ENCODE measurements at places on chromosomes 4 and X.

- DNase-seq = no peak
These were observed 60.2 kb upstream of the PNPLA4 start for GRCh38 chrX:7987160-7988012.

- no peak for DNase-seq
These were observed 53.0 kb upstream of the KLF3 start for GRCh38 chr4:38610966-38611431.

- DNase-seq = no peak
These were observed 51.0 kb downstream of the AGA start for GRCh38 chr4:177391287-177391686.

- DNase-seq = peak; percentile 15
These were observed 428.8 kb downstream of the IL15 start for GRCh38 chr4:142065086-142065647.

DNA sequence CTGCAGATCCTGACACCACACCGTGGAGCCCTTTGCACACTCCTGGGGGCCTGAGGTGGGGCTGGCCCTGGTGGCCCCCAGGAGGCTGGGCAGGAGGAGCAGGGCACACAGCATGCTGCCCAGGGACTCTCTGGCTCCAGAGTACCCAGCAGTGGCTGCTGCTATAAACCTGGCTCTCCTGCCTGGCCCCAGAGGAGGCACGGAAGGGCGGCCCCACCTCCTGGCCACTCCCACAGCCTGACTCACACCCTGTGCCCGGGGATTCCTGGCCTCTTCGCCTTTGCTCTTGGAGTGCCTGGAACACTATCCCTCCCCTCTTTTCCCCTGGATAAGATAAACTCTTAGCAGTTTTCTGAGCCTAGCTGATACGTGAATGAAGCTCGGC lies at the start of gene PSAPL1:
PSAPL1 (minus strand) TSS at position 165 of the 385 bp plus-strand sequence; CDS start at position 114, 51 bp downstream.
- DNase-seq = peak; percentile 12

- DNase-seq = peak; percentile 83
These were observed 5.3 kb upstream of the OTC start for GRCh38 chrX:38347136-38347535.

- DNase-seq = no peak
These were observed 1153.0 kb upstream of the INTU start for GRCh38 chr4:126479709-126480108.

GRCh38 chr4:185624259-185624589 lies 88.9 kb upstream of the PDLIM3 start:
- no peak for DNase-seq

GRCh38 chr4:96164814-96165351 lies 325.0 kb downstream of the PDHA2 start:
- DNase-seq = peak; percentile 61

DNA sequence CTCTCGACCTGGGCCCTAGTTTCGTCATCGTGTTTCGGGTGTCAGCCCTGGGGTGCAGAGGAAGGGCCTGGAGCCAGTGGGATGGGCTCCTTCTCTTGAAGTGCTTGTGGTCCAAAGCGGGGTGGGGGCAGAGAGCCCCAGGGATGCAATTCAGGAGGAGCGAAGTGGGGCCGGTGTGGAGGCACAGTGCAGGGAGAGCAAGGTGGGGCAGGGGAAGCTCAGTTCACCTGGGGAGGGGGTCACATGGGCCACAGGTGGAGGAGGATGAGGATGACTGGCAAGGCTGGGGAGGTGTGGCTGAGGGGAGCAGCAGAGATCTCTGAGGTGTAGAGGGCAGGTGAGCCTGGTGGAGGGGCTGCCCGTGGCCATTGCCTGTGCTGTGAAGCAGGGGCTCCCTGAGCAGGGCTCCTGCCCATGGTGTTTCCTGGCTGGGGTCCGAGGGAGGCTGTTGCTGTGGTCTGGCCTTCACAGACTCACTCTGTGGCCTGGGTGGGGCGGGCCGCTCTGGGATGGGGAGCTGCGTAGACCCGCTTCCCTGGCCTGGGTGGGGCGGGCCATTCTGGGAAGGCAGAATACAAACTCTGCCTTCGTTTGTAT lies 6.9 kb downstream of the SORCS2 start:
- no peak for DNase-seq

GRCh38 chrX:16678689-16679088 lies 28.7 kb downstream of the S100G start:
- DNase-seq = no peak

- no peak for DNase-seq
These were observed 51.5 kb upstream of the PRPS1 start for GRCh38 chrX:107576841-107577240.

- no peak for DNase-seq
These were observed 4.9 kb downstream of the DCAF16 start for GRCh38 chr4:17805580-17806155.

- DNase-seq = no peak
These were observed 8.2 kb downstream of the PARM1 start for GRCh38 chr4:74941123-74941522.

- peak; percentile 68 for DNase-seq
These were observed 103.8 kb downstream of the TBC1D19 start for GRCh38 chr4:26687728-26688127.

DNA sequence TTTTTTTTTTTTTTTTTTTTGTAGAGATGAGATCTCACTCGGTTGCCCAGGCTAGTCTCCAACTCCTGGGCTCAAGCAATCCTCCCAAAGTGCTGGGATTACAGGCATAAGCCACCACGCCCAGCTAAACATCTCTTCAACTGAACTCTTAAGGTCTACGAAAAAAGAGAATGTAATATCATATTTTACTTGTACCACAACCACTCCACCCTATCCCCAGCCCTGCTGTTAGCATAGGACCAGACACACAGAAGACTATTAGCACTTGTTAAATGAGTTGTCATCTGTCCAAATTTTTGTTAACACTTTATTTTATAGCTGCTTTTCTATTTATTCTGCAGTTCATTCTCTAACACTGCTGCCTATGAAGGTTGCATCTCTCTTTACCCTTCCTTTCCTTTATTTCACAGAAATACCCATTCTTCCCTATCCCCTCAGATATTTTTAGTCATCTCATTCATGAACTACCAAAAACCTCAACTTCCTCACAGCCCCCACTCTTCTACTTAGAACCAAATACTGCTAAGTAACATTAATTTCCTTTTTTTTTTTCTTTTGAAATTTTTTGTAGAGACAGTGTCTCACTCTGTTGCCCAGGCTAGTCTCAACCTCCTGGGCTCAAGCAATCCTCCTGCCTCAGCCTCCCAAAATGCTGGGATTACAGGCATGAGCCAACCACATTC lies 10.1 kb downstream of the SNX12 start:
- no peak for DNase-seq

DNA sequence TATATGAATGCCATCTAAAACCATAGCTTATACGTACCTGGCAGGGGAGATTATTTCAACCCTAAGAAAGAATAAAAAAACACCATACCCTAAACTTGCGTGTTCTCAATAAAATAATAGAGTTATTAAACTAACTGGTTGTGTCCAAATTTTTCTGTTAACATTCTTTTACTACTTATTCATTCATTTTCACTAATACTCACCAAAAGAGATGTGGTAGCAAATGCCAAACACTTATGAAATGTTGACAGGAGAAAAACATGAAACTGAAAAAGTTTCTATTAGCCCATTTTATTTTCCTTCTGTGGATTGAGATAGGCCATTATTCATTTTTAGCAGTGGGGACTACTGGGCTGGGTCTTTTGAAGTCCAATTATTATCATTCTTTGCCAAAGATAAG lies 102.0 kb downstream of the TSPAN5 start:
- no peak for DNase-seq

DNA sequence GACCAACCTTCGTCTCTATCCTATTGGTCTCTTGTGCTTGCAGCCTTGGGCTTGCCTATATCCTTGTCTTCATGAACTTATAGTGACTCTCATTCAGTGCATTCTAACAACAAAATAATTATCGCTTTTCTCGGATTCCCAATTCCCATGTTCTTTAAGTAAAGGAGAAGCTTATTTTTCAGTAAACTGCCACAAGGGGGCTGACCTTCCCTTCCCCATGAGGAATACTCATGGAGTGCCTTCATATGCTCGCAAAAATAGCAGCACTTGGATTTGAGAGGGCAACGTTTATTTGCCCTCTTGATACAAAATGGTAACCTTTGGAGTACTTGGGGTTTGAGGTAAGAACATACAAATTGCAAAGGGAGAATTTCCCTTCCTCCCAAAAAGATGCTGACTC lies 183.2 kb upstream of the TENT5D start:
- DNase-seq = no peak

GRCh38 chr4:11446155-11446811 lies 17.6 kb upstream of the HS3ST1 start:
- no peak for DNase-seq

GRCh38 chr4:100977746-100978397 lies 369.5 kb downstream of the PPP3CA start:
- DNase-seq = peak; percentile 31

DNA sequence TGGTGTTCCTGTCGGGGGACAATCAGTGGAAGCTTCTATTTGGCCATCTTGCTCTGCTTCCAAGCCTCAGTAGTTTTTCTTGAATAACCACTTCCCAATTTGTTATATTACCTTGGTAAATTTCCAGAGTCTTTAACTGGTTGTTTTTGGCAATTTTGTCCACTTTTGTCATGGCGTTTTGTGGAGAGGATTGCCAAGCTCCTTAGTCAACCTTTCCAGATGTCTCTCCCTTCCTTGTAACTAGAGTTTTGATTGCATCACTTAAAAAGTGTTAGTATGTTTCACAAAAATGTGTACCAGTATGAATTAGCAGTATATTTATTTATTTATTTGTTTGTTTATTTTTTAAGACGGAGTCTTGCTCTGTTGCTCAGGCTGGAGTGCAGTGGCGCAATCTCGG lies 15.8 kb upstream of the UXT start:
- peak; percentile 65 for DNase-seq

- DNase-seq = peak; percentile 75
These were observed 170.7 kb upstream of the ZCCHC13 start for GRCh38 chrX:74133156-74133796.

GRCh38 chr4:28014469-28014868 lies 1153.8 kb downstream of the STIM2 start:
- no peak for DNase-seq

- DNase-seq = no peak
These were observed 88.6 kb upstream of the CBLL2 start for GRCh38 chrX:22184096-22184495.

DNA sequence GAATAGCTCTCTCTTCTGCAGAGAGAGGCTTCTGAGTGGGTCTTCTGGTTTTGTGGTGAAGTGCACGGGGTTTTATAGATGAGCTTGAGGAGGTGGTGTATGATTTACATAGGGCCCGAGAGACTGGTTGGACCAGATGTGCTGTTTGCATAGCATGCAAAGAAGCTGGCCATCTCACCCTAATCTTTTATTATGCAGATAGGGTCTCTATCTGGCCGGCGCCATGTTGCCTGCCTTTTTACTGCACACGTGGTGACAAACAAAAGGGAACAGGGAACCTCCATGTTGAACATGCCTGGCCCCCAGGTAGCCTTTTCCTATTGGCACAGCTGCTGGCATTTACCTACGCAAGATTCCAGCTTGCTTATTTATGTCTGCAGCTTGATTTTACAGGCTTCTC lies 473.3 kb upstream of the FAM47C start:
- no peak for DNase-seq

GRCh38 chrX:17537723-17538243 lies 162.8 kb downstream of the NHS start:
- DNase-seq = no peak

DNA sequence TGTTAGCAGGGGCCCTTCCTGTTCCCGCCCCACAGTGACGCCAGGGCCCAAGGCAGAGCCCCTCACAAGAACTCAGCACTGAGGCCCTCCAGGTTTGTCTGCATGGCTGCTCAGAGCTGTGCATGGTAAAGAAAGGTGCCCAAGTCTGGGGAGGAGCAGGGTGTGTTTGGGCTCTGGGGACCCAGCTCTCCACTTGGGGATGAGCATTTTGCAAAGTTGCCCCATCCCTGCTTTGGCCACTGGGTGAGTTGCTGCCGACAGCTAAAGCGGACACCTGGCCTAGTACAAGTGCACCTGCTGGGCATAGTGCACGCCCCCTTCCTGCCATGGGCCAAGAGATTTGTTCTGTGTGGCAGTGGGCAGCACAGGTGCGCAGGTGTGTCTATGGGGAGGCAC lies 2.0 kb upstream of the MXD4 start:
- DNase-seq = no peak

DNA sequence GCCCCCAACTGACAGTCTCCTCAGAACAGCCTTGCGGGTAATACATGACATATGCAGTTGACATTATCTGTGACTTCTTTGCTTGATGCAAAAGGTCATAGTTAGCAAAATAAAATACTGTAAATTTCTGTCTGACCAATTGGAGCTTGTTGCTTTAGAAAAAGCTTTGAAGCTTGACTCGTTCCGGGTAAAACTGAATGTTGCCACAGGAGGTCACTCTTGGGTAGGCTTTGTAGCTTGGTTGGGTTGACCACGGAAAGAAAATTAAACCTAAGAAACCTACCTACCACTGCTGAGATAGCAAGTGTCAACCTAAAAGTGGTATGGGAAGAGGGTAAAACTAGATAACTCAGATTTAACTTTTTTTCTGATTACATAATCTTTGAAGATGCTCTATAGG lies 23.2 kb downstream of the PRPS2 start:
- peak; percentile 59 for DNase-seq

DNA sequence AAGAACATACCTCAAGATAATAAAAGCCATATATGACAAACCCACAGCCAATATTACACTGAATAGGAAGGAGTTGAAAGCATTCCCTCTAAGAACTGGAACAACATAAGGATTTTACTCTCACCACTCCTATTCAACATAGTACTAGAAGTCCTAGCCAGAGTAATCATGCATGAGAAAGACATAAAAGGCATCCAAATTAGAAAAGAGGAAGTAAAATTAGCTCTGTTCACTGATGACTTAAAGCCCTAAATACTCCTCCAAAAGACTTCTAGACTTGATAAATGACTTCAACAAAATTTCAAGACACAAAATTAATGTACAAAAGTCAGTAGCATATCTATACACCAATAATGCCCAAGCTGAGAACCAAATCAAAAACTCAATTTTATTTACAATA lies 235.7 kb downstream of the NKX6-1 start:
- no peak for DNase-seq

DNA sequence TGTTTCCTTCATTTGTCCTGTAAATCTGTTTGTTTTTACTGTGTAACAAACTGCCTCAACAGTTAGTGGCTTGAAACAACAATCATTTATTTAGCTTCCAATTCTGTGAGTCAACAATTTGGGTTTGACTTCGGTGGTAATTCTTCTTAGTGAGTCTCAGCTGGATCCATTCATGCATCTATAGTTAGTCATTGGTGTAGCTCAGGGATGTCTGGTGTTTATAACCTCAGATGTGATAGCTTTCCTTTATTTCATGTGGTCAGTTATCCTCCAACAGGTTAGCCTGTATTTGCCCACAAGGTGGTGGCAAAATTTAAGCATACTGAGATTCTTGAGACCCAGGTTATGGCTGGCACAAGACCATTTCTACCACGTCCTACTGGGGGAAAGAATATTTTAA lies 1267.2 kb downstream of the RAPGEF2 start:
- no peak for DNase-seq

GRCh38 chr4:8069102-8069752 lies 89.4 kb downstream of the ABLIM2 start:
- DNase-seq = no peak

DNA sequence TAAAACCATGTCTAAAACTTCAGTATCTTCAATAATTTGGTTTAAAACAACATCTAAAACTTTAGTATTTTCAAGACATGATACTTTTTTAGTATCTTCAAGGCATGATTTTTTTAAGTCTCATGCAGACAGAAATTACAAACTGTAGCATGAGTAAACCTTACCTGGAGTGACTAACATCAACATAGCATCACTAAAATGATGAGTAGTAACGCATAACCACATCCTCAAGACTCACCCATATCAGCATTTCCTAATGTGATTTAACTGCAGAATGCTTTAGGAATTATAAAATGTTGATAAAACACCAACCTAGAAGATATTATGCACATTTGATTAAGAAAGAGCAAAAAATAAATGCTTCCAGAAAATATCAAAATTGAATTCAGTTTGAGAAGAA lies 19.7 kb upstream of the EDNRA start:
- DNase-seq = peak; percentile 38
